Head of caudate nucleus (tissue), 42 donors: ENCODE measurements at places on chromosomes 3 and 15.

GRCh38 chr3:75295013-75295412, 369.1 kb upstream of the FRG2C start:
- DNase-seq, result no peak

- DNase-seq, result peak; percentile 51
Measured at GRCh38 chr3:123119802-123120201, 53.0 kb downstream of the PDIA5 start.

DNA sequence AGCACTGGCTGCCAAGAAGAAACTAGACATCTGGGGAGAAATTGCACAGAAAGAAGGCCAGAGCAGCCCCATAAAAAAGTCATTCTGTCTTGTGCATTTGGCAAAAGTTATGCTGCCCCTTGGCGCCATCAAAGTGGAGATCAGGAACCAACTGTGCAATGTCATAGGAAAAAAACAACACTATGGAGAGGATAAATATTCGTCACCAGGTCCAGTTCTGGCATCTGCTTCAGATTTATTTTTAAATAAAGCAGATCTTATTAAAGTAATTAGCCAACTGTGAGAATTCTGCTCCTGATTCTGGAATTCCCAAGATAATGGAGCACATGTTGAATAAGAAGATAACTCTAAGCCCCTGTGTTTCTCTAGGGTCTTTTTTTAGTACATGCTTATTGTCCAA, 500.0 kb upstream of the IL12A start:
- no peak for DNase-seq

DNA sequence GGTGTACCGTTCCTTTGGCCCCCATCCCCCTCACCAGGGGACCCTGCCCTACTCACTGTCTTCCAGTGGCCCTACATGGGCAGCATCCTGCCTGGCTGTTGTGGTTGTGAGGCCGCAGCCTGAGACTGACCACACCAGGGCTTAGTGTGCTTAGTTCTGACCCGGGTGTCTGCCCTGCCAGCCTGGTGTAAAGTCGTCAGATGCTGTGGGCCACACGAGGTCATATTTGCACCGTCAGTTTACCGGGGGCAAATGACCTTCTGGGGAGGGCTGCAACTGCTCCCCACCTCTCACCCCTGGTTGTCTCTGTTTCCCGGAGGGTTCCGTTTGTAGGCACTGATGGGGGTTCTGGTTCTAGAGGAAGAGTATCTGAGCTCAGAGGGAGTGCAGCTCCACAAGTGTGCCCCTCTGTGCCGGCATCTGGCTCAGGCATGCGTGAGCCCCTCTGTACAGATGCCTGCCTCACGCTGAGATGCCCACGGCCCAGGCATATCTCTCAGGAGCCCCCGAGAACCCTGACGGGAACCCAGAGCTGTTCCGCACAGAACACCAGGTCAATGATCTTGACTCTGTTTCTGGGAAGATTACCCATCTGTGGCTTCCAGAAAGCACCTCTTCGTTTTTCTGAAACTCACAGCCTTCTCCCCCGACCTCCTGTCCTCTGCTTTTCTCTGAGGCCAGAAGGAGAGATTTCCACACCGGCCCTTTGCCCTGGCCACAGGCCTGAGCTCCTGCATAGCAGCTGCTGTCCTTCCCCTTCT, 19.2 kb downstream of the KLF13 start:
- no peak for DNase-seq

GRCh38 chr15:24857763-24858162, 97.0 kb upstream of the SNRPN start:
- DNase-seq, result no peak

DNA sequence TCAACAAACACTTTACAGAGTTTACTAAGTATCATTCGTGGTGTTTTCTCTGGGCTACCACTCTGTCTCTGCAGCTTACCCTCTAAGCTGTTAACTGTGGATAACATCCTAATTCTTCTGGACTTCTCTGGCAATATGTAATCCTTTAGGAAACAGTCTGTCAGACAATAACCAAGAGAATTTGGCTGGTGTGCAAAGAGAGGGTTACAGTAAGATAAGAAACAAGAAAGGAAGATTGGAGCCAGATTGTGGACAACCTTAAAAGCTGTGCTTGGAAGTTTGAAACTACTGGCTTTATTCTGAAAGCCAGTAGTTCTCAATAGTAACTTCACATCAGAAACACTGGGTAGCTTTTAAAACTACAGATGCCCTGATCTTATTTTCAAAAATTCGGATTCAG, 778 bp downstream of the ARL6 start:
- DNase-seq, result no peak

DNA sequence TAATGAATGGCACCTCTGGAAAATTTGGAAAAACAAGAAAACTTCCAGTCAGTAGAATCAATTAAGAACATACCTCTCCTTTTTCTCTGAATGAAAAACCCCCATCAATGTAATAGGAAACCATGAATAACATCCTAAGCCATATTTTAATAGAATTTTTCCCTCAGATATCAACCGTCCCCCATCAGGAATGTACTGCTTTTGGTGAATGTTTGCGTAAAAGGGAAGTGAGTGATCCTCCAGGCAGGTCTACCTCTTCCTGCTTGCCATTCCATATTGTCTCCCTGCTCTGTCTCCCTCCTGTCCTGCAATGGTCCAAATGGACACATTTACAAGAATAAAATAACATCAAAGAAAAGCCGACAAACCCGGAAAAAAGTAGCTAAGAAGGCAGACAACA, 30.8 kb downstream of the LAMP3 start:
- no peak for DNase-seq

GRCh38 chr3:114221165-114221880, 16.1 kb downstream of the ZNF80 start:
- no peak for DNase-seq

- no peak for DNase-seq
Measured at GRCh38 chr3:113620091-113620490, 76.4 kb downstream of the USF3 start.

DNA sequence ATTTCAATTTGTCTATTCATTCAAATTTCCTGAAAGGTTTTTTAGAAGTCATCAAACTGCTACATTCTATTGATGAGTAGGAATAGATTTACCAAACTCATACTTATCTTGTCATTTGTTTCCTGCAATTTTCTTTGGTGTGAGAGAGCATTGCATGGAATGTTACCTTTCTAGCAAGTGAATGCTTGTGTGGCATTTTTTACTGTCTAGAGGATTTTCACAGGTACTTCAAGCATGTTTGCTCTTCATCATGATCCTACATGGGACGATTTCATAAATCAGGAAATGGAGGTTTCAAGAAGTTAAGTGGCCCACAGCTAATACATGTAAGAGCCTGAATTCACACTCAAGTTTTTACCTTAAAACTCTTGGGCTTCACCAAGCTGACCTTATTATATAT, 26.1 kb downstream of the TGFBR2 start:
- no peak for DNase-seq

DNA sequence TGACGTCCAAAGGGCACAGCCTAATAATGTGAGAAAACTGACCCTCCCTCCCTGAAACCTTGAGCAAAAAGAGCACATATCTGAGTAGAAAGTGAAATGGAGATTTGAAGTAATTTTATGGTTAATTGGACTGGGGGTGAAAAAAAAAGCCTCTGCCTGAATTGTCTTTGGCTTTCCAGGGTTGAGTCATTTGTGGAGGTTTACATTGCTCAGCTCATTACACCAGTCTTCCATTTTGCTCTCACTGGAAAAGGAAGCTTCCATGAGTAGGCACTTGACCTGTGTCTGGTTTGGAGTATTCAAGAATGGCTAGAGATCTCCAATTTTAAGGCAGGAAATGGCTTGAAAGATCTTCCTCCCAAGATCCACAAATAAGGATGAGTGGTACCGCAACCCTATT, 273.9 kb downstream of the PDCD6IP start:
- no peak for DNase-seq

GRCh38 chr3:161393803-161394202, 22.5 kb upstream of the SPTSSB start:
- no peak for DNase-seq

GRCh38 chr15:95284933-95285421, 1045.5 kb upstream of the NR2F2 start:
- no peak for DNase-seq

DNA sequence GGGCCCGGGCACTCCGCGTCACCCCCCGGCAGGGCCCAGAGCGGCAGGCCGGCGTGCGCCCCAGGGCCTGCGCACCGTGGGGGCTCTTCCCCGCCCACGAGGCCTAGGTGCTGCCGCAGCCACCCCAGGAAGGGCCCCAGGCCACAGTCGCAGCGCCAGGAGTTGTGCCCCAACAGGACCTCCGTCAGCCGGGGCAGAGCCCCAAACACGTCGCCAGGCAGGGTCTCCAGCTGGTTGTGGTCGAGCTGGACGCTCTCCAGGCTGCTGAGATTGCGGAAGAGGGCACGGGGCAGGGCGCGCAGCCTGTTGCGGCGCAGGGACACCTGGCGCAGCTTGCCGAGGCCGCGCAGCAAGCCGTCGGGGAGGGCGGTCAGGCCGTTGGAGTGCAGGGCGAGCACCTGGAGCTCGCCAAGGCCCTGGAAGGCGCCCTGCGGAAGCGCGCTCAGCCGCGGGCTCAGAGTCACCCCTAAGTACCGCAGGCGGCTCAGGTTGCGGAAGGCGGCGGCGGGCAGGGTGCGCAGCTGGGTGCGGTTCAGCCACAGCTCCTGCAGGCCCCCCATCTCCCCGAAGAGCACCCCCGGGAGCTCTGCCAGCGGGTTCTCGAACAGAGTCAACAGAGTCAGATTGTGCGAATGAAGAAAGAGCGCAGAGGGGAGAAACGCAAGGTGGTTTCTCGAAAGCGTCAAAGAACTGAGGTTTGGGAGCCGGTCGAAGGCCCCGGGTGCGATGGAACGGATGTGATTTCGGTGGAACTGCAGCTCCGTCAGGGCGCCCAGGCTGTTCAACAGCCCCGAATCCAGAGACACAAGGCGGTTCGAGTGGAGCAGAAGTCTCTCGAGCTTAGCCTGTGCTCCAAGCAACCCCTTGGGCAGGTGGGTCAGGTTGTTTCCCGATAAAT, 2.0 kb downstream of the GP5 start:
- DNase-seq, result no peak

- DNase-seq, result no peak
Measured at GRCh38 chr3:25587094-25587493, 77.6 kb downstream of the TOP2B start.

DNA sequence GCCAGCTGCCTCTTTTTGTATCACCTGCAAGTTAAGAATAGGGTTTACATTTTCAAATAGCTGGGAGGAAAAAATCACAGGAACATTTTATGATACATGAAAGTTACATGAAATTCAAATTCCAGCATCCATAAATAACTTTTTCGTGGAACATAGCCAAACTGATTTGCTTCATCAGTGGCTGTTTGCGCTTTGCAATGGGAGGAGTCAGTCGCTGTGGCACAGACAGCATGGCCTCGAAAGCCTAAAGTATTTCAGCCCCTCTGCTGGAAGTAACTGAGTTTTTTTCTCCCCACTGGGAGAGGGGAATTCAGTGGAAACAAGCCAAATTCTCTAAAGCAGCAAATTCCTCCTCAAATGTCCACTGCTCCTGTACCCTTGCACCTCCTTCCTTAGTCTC, 271.9 kb downstream of the SUCLG2 start:
- DNase-seq, result no peak

DNA sequence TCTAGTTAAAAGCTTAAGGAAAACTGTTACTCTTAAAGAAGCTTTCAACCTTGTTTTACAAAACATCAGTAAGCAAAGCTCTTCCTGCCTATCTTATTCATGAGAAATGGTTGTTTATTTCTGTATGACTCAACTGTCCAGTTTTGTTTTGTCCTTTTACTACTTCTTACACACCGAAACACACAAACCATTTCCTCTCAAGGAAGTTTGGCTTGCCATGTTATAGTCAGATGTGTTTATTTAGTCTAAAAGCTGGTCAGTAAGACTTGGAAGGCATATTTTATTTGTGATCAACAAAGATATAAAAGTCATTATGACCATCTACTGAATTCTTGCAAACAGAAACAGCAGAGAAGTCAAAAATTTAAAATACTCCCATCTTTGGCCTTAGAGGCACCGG, 53.2 kb upstream of the RBSN start:
- DNase-seq, result no peak

DNA sequence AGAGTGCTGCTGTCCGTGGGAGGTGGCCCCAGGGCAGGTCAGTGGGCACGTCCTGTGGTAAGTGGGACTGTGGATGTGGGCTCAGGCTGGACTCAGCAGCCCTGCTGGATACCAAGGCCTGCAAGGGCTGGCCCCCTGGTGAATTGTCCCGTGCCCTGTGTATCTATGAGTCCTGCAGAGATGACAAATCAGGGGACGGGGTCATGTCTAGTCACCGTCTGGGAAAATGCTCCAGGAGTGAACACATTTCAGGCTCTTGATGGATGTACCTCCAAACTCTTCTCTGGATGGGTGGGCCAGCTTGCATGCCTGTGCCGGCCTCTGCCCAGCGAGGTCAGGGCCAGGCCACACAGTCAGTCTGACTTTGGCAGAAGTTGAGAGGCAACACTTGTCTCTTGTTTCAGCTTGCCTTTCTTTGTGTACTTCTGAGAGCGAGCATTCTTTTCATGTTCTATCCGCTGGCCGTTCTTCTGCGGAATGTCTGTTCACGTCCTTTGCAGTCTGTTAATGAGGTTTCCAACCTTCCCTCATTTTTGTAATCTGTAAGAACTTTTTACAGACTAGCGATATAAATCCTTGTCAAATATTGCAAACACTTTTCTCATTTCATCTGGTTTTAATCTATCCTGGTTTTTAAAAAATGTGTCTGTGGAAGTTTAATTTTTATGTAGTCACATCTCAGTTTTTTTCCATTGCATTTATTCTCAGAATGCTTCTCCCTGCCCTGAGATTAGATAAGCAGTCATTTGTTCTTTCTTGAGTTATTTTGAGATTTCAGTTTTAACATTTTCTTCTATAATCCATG, 11.4 kb upstream of the STAB1 start:
- DNase-seq, result no peak

GRCh38 chr15:43516801-43517353, 531 bp upstream of the MAP1A start:
- DNase-seq, result no peak
